Ascending aorta (tissue), 2 donors: ENCODE measurements at places on chromosomes 6 and 20.

DNA sequence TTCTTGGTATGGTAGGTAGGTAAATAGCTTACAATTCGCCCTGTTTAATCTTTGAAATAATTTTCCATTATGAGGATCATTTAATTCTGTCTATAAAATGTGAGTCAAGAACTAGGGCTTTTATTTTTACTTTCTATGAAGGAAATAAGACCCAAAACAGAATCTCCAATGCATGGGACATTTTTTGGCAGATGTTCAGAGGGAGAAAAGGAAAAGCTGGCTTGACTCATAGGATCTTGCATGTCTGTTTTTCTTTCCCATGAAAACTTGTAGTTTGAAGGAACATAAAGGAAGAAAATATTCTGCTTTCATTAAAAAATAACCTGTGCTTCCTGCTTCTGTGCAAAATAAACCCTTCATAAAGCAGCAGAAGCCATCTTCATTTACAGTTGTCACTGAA lies 143.1 kb upstream of the INSM1 start:
- DNase-seq: no peak

DNA sequence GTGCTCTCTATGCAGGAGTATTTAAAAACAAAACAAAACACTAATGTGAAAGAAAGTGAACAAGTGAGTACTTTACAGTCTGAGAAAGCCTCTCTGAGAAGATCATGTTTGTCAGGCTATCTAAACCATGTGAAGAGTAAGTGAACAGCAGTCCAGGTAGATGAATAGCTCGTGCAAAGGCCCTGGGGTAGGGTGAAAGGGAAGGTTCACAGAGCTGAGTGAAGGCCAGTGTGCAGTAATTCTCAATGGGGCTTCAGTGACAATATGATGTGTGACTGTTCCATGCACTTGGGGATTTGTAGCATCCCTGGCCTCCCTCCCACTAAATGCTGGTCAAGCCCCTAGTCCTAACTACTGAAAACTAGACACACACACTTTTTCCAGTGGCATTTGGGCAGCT lies 488.9 kb upstream of the JARID2 start:
- no peak for DNase-seq

DNA sequence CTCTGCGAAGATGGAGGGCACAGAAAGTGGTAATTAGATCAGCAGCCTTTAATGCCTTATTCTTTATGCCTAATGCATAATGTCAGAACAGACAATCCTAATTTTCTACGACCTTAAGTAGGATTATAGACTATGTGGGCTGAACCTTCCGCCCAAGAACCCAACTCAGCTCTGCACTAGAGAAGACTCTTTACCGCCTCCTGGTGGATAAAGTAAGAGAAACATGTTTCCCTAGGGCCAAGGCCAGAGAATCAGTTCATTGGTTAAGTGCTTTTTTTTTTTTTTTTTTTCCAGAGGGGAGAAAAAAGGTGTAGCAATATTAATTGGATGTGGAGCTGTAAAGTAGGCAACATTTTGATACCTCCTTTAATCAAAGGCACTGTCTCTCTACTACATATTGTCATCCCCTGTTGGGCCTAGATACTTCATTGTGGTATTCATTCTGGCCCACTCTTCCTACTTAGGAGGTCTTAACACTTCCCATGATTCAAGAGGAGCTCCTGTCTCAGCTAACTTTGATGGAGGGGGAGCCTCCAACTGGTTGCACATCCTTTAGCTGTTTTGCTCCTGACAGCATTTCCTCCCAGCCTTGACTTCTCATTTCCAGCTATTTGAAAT lies 124.9 kb upstream of the NRN1 start:
- DNase-seq: no peak

DNA sequence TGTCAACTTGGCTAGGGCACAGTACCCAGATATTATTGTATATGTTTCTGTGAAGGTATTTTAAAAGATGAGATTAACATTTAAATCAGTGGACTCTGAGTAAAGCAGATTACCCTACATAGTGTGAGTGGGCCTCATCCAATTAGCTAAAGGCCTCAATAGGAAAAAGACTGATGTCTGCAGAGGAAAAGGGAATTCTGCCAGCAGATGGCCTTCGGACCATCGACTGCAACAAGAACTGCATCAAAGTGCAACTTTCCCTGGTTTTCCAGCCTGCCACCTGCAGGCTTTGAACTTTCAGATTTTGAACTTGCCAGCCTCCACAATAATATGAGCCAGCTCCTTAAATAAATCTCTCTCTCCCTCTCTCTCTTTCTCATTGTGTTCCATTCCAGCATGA lies 80.5 kb downstream of the IMPG1 start:
- DNase-seq: no peak

- DNase-seq: peak; percentile 53
Measured at GRCh38 chr6:157274471-157275226, 48.7 kb downstream of the TMEM242 start.
